ENCODE measurements at places on chromosomes 16 and 17.

GRCh38 chr17:78706271-78706915 lies 75.7 kb downstream of the CYTH1 start:
- DNase-seq: no peak

- no peak for DNase-seq
Observed at GRCh38 chr17:48577330-48577945, 712 bp downstream of the HOXB4 start.

GRCh38 chr16:24508614-24509013 lies 30.8 kb upstream of the RBBP6 start:
- DNase-seq: no peak

DNA sequence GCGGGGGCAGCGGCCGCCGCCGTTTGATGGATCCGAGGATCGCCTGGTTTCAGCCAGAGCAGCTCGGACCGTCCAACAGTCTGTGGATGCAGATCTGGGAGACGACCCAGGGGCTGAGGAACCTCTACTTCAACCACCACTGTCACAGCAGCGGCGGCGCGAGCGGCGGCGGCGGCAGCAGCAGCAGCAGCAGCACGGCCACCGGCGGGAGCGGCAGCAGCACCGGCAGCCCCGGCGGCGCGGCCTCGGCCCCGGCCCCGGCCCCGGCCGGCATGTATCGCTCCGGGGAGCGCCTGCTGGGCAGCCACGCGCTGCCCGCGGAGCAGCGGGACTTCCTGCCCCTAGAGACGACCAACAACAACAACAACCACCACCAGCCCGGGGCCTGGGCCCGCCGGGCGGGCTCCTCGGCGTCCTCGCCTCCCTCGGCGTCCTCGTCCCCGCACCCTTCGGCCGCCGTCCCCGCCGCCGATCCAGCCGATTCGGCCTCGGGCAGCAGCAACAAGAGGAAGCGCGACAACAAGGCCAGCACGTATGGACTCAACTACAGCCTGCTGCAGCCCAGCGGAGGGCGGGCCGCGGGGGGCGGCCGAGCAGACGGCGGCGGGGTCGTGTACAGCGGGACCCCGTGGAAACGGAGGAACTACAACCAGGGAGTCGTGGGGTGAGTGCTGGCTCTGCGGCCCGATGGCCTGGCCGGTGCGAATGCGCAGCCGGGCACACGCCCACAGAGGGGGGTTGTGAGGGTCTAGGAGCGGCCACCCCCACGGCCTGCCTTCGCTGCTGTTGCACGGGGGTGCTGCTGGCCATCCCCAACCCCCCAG lies 702 bp downstream of the TENT4B start:
- DNase-seq: peak; percentile 27

- DNase-seq: no peak
Observed at GRCh38 chr17:77944390-77945222, 13.9 kb upstream of the TNRC6C start.

GRCh38 chr16:69322343-69322742 lies 8.0 kb downstream of the PDF start:
- peak; percentile 1 for DNase-seq

GRCh38 chr17:43609613-43610385 lies 51.9 kb downstream of the MEOX1 start:
- DNase-seq: no peak

- DNase-seq: no peak
Observed at GRCh38 chr16:78022347-78023060, at the start of gene CLEC3A. TSS of gene CLEC3A (plus strand) at chr16:78022548. CDS start at chr16:78022627, 79 bp downstream.

DNA sequence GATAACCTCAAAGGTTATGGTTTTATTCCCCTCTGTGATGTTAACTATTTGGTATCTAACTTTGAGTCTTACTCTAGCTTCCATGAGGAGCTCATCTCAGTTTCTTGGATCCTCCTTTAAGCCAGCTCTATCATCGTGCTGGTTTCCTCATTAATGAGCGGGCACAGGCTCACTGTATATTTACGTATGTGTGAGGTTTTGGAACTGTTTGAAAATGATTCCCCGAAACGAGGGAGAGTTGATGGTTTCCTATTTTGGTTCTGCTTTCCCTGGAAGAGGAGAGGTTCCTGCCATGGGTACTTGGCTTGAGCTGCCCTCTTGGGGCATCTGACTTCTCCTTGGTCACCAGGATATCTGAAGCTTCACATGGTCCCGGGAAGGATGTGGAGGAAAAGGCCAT lies 32.7 kb upstream of the PIK3R6 start:
- DNase-seq: no peak

All from body of pancreas (tissue), 4 donors.